ENCODE measurements at places on chromosomes 16 and 17.

GRCh38 chr16:25097276-25097975 lies 14.1 kb upstream of the LCMT1 start:
- DNase-seq = no peak

- no peak for DNase-seq
Observed at GRCh38 chr17:4898351-4898750, 985 bp upstream of the C17orf107 start.

GRCh38 chr17:44010966-44011647 lies 3.7 kb downstream of the TMEM101 start:
- no peak for DNase-seq

- peak; percentile 89 for DNase-seq
Observed at GRCh38 chr17:2883544-2884213, 87.4 kb downstream of the RAP1GAP2 start.

DNA sequence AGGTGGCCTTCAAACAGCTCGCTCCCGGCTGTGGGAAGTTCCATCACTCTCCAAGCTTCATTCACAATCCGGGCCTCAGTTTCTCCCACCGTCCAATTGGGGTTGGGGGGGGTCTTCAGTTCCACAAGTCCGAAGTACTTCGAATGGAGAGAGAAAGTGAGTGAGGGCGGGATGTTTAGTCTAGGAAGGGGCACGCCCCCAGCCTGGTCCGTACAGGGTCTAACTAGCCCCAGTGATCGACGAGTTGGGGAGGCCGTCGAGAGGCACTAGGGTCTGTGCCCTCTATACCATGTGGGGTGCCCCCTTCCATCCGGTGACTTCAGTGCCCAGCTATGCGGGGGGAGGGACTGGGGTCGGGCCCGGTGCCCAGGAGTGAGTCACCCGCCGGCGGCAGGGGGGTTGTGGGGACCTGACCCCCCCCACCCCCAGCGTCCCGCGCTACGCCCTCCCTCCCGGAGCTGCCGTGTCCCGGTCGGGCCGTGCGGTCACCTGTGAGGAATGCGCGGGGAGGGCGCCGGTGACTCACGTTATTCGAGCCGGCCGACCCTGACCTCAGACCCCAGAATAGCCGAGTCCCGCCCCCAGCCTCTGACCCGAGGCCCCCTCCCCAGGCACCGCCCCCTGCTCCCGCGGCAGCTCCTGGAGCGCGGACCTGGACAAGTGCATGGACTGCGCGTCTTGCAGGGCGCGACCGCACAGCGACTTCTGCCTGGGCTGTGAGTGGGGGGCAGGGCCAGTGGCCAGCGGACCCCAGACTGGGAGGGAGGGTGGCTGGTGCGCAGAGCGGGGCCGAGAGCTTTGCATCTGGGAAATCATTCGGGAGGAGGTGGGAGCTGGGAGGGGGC lies 658 bp downstream of the TNFRSF12A start:
- DNase-seq = no peak

- DNase-seq = no peak
Observed at GRCh38 chr16:9279291-9280068, 188.0 kb downstream of the HAPSTR1 start.

DNA sequence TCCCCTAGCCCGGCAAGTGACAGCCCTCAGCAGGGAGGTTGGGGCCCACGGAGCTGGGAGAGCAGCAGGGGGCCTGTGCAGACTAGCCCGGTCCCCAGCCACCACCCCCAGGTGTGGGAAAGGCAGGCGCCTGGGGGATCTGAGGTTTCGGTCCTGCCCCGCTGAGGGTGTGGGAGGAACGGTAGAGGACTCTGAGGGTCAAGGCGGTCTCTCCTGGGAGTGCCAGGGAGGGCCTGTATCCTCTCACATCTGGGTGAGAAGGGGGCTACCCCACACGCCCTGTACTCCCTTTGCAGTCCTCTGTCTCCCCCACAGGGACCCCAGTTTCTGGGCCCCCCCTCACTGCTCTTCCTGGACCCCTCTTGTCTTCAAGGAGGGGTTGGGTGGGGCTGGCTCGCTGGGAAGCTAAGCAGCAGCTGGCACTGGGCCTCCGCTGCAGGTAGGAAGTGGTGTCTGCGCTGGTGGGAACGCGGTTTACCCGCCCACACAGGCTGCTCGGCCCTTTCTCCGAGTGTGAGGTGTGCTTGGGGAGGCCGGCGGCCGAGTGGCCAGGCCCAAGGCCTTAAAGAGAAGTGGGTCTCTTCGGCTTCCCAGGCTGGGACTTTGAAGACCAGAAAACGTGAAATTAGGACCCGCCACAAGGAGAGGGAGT lies 15.4 kb downstream of the CD7 start:
- no peak for DNase-seq

- no peak for DNase-seq
Observed at GRCh38 chr16:30699615-30700099, 686 bp downstream of the SRCAP start.

- DNase-seq = no peak
Observed at GRCh38 chr17:57099165-57099564, 14.1 kb downstream of the AKAP1 start.

- no peak for DNase-seq
Observed at GRCh38 chr16:58853854-58854791, 120.0 kb upstream of the GOT2 start.

GRCh38 chr17:8754890-8755289 lies 3.5 kb downstream of the SPDYE4 start:
- DNase-seq = no peak

GRCh38 chr16:66935314-66936011 lies at the start of gene CES2:
Gene CES2 (plus strand): TSS chr16:66935516. CDS start chr16:66935636, 120 bp downstream.
- no peak for DNase-seq

DNA sequence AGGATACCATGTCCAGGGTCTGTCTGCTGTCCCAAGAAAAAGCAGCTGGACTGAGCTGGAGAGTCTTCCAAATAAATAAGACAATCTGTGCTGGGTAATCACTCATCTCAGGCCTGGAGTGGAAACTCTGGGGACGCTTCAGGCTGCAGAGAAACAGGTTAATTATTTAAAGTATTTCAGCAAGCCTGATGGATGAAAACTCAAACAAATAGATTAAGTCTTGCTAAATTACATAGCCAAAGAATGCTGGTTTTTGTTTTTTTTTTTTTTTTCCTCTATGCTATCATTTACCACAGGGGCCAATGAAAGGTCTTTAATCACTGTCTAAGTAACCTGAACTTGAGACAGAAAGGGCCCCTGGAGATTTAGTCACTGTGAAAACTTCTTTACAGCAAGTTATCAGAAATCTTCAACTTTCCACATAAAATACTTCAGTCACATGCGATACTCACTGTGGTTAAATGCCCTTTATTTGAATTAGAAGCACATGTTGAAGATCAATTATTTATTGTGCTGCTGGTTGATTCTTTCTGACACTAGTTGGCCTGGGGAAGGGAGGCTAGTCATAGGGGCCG lies 31.0 kb upstream of the KCNJ2 start:
- DNase-seq = no peak
